AG20443 (cell line): ENCODE measurements at places on chromosomes 2 and 18.

GRCh38 chr2:41779888-41780287 is 267.9 kb upstream of the PKDCC start:
- DNase-seq: no peak

DNA sequence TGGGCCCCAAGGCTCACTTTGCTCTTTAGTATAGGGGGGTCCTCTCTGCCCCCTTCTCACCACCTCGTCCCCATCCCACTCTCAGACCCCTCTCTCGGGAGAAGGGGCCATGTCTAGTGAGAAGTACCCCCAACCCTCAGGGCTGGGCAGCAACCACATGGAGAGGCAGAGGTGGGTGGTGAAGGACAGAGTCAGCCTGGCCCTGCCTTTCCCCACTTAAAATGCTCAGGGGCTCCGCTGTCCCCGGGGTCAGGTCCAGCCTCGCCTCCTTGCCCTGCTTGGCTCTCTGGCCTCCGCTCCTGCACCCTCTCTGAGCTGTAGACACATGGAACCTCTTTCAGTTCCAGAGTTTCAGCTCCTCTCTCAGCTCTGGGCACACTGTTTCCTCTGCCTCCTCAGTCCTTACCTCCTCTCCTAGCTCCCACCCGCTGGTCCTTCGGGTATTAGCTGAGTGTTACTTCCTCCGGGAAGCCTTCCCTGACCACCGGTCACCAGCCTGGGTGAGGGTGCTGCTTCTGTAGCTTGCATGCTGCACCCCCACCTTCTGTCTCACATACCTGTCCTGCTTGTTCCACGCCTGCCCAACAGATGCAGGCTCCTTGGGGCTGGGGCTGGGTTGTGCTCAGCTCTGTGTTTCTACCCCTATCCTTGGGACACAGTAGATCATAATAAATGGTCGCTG is 79.5 kb upstream of the OTOF start:
- no peak for DNase-seq

DNA sequence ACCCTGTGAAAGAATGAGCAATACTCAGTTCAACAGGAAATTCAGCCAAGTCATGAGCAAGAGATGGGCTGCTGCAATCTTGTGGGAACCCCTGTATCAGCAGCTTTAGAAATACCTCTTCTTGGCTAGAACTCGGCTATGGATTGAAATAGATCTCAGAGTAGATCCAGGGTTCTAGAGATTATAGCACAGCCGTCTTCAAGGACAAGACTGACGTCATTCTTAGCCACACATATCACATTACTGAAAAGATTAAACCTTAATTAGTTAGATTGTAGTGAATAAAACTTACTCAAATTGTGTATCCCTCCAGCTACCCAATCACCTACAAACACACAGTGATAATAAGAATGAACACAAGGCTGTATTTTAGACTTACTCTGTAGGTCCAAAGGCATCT is 776.4 kb downstream of the EPHA4 start:
- no peak for DNase-seq

- DNase-seq: no peak
These were observed 744.8 kb upstream of the ID2 start for GRCh38 chr2:7937082-7937481.

DNA sequence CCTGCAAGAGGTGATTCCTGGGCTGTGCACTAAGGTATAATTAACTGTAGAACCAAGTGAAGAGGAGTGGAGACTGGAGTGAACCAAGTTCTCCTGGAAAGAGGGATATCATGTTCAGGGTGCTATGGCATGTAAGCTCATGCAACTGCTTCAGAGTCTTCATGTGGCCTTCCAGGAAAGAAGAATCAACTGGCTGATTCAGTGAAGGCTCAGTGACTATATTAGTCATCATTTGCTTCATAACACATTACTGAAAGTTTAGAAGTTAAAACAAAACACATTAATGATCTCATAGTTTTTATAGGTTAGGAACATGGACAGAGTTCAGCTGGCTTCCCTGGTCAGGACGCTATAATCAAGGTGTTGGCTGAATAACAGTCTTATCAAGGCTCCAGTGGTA is 1200.8 kb upstream of the GYPC start:
- DNase-seq: no peak
